ENCODE measurements at places on chromosomes 2 and 18. TPM values are rescaled to one million over a fixed set of nuclear protein-coding genes. Genes with fewer than 3 reads are reported as not detected.

Gene ATOH8
- total RNA-seq = 10.5 TPM

Gene ACKR3
- 9.4 TPM for total RNA-seq

Gene PIEZO2
- 0.61 TPM for total RNA-seq

Gene CNNM4
- 11.7 TPM for total RNA-seq

Gene DARS1
- 50.5 TPM for total RNA-seq

Gene MAL
- total RNA-seq = not detected

Data from A549 treated with GW870086 at 1 μM for 4 hours (cell line).